Activated CD4-positive, alpha-beta memory T cell treated with anti-CD3 and anti-CD28 coated beads, Interleukin-2, amount 10 ng/mL, durations not matched to agents 7 days and 5 days (primary cell): ENCODE measurements at places on chromosomes 5 and 9. TPM values are rescaled to one million over a fixed set of nuclear protein-coding genes. Genes with fewer than 3 reads are reported as not detected.

- DNase-seq = no peak
- H3K4me1 ChIP-seq = no peaks in the 10 kb centered on the region
- no peak overlapping the region for H3K4me3 ChIP-seq
- H3K27me3 ChIP-seq = no peaks in the 10 kb centered on the region
- no peaks in the 10 kb centered on the region for H3K36me3 ChIP-seq
Observed at GRCh38 chr9:28892538-28892937, 1319.3 kb upstream of the C9orf72 start.

NSD1 gene
- total RNA-seq = 90.5 TPM

- H3K4me1 ChIP-seq = peaks cover 2% of the 10 kb centered on the region
- no peaks in the 10 kb centered on the region for H3K27me3 ChIP-seq
- DNase-seq = no peak
- no peak overlapping the region for H3K4me3 ChIP-seq
- peaks cover 67% of the 10 kb centered on the region for H3K36me3 ChIP-seq
Observed at GRCh38 chr9:122879443-122879842, 25.7 kb downstream of the RC3H2 start.

- no peak for DNase-seq
- no peaks in the 10 kb centered on the region for H3K36me3 ChIP-seq
- peak overlapping the region; percentile 74 for H3K27ac ChIP-seq
- peak overlapping the region; percentile 84 for H3K4me3 ChIP-seq
- H3K4me1 ChIP-seq = peaks cover 32% of the 10 kb centered on the region
Observed at GRCh38 chr9:129027224-129027684, 877 bp downstream of the SH3GLB2 start.

- H3K27ac ChIP-seq = no peak overlapping the region
- H3K27me3 ChIP-seq = no peaks in the 10 kb centered on the region
- H3K4me1 ChIP-seq = no peaks in the 10 kb centered on the region
- no peak overlapping the region for H3K4me3 ChIP-seq
Observed at GRCh38 chr9:103167530-103167929, 172.4 kb downstream of the CYLC2 start.

PCDHB12 gene
- total RNA-seq = not detected

DNA sequence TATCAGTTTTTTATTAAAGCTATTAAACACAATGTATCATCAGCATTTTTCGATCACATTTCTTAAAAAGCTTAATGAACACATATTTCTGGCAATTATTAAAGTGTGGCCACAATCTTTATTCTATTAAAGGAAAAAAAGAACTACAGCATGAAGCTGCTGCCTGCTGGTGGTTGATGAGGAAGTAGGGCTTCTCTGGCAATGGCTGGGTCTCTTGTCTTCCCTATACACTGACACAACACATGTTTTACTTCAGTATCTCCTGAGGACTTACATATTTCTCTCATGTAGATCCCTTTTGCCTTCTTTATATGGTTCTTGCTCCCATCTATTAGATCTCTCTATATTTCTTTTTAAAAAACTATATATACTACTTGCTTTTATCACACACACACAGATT, 590.7 kb downstream of the RAB3C start:
- H3K36me3 ChIP-seq = no peaks in the 10 kb centered on the region
- no peaks in the 10 kb centered on the region for H3K27me3 ChIP-seq
- H3K27ac ChIP-seq = no peak overlapping the region
- no peak for DNase-seq
- H3K4me1 ChIP-seq = peaks cover 38% of the 10 kb centered on the region

DNA sequence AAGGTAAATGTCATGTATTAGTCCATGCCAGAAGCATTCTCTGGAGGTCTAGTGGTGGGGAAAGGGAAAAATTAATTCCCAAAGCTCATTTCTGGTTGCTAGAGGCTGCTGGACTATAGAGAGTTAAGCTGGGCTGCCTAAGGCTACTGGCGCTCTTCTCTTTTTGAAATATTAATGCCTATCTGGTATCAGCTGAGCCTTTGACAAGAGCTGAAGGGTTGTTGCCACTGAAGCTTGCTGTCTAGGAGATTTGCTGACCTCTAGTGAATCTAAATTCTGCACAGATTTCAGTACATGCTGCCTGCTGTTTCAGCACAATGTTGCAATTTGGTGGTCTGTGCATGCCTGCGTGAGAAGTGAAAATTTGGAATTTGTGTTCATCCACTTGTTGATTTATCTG, 29.1 kb upstream of the PLCXD3 start:
- no peak overlapping the region for H3K4me3 ChIP-seq
- no peak overlapping the region for H3K27ac ChIP-seq
- H3K27me3 ChIP-seq = no peaks in the 10 kb centered on the region
- DNase-seq = no peak

ENHO gene
- not detected for total RNA-seq

- H3K27me3 ChIP-seq = peaks cover 1% of the 10 kb centered on the region
- no peaks in the 10 kb centered on the region for H3K36me3 ChIP-seq
- peaks cover 1% of the 10 kb centered on the region for H3K4me1 ChIP-seq
- no peak for DNase-seq
- no peak overlapping the region for H3K27ac ChIP-seq
Observed at GRCh38 chr5:103526164-103526915, 36.2 kb downstream of the NUDT12 start.

DNA sequence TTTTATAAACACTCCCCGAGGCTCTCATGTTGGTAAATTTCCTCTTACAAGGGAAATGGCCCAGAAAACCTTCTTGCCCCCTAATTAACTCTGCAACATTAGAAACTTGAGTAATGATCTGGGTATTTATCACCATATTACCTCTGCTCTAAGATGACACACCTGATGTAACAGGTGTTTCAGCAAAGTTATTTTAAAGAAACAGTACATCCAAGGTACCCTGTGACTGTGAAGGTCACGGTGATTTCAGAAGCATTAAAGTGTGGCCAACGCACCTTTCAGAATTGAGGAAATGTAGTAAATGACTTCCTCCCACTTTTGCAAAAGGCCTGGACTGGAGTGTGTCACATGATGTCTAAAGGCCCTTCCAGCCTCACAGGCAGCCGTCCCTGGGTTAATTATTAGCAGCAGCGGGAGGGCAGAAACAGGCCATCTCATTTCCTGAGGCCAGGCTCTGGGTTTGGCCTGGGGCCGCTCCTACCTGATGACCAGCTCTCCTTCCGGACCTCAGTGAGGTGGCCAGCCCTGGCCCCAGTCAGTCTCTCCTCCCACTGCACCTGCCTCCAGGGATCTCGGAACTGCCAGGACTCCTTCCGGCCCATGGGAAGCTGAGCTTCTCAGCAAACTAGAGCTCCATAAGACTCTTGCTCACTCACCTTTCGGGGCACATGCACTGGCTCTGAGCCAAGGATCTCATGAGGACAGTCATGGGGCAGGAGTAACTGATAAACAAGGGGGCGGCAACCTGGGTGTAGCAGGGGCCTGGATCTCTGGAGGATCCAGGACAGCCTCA, 20.7 kb downstream of the PTPN3 start:
- peaks cover 27% of the 10 kb centered on the region for H3K27me3 ChIP-seq
- H3K4me3 ChIP-seq = no peak overlapping the region
- DNase-seq = no peak
- H3K27ac ChIP-seq = no peak overlapping the region
- no peaks in the 10 kb centered on the region for H3K36me3 ChIP-seq

- H3K4me1 ChIP-seq = no peaks in the 10 kb centered on the region
- DNase-seq = no peak
- no peaks in the 10 kb centered on the region for H3K36me3 ChIP-seq
- no peak overlapping the region for H3K27ac ChIP-seq
- no peak overlapping the region for H3K4me3 ChIP-seq
- no peaks in the 10 kb centered on the region for H3K27me3 ChIP-seq
Observed at GRCh38 chr5:14503017-14503680, 78.4 kb upstream of the OTULINL start.

DNA sequence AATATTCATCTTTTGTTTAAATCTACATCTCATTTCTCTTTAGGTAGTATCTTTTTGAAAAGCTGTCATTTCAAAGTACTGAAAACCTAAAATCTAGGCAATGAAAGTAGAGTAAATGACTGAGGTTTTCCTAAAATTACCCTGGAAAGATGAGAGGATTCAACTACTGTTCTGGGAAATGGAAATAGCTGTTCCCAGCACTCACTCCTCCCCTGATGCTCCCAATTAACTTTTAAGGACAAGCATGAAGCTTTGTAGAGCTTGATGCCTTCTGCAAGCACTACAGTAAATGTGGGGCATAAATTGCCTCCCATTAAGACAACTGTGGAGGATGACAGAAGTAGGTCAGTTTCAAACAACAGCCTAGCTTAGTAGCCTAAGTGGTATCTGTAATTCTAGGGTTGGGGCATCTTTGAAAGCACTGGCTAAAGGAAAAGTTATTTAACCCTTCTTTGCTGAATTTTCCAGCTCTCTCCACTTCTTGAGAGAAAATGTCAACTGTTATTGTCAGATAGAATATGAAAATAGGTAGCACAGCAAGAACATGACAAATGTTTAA, 100.2 kb upstream of the GNA14 start:
- H3K27me3 ChIP-seq = no peaks in the 10 kb centered on the region
- no peak overlapping the region for H3K4me3 ChIP-seq
- H3K27ac ChIP-seq = no peak overlapping the region
- peaks cover 17% of the 10 kb centered on the region for H3K4me1 ChIP-seq
- no peak for DNase-seq

DNA sequence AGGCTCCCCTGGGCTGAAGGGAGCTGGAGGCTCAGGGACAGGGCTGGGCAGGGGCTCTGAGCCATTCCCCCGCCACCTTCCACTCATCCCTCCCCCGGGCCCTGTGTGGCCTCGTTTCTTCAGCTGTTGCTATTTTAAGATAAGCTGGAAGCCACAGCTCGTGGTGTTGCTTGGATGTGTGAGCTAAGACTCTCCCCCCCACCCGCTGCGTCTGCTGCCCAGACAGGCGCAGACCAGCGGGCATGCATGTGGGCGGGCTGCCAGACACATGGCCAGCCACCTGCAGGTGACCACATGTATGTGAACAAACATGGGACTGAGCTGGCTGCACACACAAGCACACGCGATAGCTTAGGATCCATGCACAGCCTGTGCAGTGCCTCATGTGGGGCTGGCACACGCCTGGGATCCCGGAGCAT, 8.7 kb downstream of the SNCB start:
- no peak for DNase-seq
- peaks cover 61% of the 10 kb centered on the region for H3K27me3 ChIP-seq
- H3K36me3 ChIP-seq = peaks cover 2% of the 10 kb centered on the region
- H3K27ac ChIP-seq = no peak overlapping the region

- no peaks in the 10 kb centered on the region for H3K27me3 ChIP-seq
- H3K36me3 ChIP-seq = no peaks in the 10 kb centered on the region
- no peak overlapping the region for H3K4me3 ChIP-seq
- H3K4me1 ChIP-seq = no peaks in the 10 kb centered on the region
- H3K27ac ChIP-seq = no peak overlapping the region
- DNase-seq = no peak
Observed at GRCh38 chr5:9284781-9285307, 261.0 kb downstream of the SEMA5A start.

NFIB gene
- not detected for total RNA-seq

- no peaks in the 10 kb centered on the region for H3K36me3 ChIP-seq
- no peak for DNase-seq
- H3K4me3 ChIP-seq = no peak overlapping the region
- H3K4me1 ChIP-seq = no peaks in the 10 kb centered on the region
- no peak overlapping the region for H3K27ac ChIP-seq
- no peaks in the 10 kb centered on the region for H3K27me3 ChIP-seq
Observed at GRCh38 chr5:13708432-13708831, 236.1 kb downstream of the DNAH5 start.

DNA sequence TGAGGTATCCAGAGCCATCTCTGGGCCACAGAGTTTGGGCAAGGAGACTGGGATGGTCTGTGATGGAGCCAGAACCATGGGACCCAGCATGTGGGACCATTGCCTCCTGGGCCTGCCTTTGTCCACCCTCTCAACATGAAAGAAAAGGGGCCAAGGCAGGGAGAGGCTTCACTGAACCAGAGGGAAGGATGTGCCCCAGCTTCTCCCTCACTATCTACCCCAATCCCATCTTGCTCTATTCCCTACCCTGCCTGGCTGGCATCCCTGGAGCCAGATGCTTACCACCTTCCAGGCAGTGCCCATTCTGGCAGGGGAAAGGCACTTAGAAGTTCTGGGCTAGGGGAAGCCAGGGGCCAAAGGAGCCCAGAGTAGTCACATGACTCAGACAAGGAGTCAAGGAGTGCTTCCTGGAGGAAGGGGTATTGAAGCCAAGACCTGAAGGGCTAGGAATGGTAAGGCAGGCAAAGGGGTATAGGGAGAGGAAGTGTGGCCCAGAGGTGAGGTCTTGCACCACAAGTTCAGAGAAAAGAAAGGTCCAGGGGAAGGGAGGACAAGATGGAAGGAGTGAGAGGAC, 9.8 kb downstream of the PDLIM4 start:
- H3K4me3 ChIP-seq = no peak overlapping the region
- DNase-seq = peak; percentile 6
- no peak overlapping the region for H3K27ac ChIP-seq
- H3K27me3 ChIP-seq = peaks cover 2% of the 10 kb centered on the region
- H3K36me3 ChIP-seq = no peaks in the 10 kb centered on the region
- H3K4me1 ChIP-seq = peaks cover 4% of the 10 kb centered on the region

DNA sequence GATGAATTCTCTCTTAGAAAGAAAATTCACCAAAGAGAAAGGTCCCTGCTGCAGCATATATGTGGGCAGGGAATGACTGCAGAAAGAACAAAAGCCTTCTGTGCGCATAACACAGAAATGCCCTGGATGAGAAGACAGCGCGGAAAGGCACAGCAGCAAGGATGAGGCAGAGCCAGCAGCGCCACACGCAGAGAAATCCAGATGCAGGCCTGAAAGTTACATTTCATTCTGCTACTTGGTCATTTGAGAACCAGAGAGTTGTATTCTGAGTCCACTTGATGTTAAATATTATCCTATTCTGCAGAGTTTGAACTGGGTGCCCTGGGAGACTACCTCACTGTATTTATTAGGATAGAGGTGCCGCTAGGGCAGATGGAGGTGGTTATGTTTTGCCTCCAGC, 68.5 kb downstream of the GLDC start:
- H3K36me3 ChIP-seq = no peaks in the 10 kb centered on the region
- no peak for DNase-seq
- no peaks in the 10 kb centered on the region for H3K4me1 ChIP-seq
- no peak overlapping the region for H3K4me3 ChIP-seq
- peaks cover 7% of the 10 kb centered on the region for H3K27me3 ChIP-seq

DNA sequence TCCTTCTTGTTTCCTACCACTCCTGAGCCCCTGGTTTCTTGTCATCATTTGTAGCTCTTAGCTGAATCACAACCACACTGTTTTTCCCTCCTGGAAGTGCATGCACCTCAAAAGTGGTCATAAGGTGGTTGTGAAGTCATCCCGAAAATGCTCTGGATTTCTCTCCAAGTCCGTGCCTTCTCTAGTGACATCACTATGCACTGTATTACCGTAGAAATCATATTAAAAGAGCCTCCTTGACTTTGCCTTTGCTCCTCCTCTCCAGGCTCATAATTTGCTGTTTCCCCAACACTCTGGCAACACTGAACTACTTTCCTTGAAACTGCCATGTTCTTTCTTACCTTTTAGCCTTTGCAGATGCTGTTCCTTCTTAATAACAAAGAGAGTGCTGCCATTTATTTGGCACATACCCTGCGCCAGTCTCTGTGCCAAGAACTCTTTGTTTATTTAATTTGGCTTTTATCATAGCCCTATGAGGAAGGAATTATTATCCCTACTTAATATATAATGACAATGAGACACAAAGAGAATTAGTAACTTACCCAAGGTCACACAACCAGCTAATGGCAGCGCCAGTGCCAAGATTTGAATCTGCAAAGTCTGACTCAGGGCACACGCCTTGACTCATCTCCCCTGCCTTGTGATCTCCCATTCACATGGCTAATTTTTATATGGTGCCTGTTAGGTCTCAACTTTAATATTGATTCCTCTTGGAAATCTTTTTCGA, 115.4 kb downstream of the KIF4B start:
- H3K27me3 ChIP-seq = peaks cover 2% of the 10 kb centered on the region
- H3K36me3 ChIP-seq = no peaks in the 10 kb centered on the region
- DNase-seq = no peak
- H3K4me3 ChIP-seq = no peak overlapping the region
